ENCODE measurements at places on chromosomes 2 and 18. TPM values are rescaled to one million over a fixed set of nuclear protein-coding genes. Genes with fewer than 3 reads are reported as not detected.

DNA sequence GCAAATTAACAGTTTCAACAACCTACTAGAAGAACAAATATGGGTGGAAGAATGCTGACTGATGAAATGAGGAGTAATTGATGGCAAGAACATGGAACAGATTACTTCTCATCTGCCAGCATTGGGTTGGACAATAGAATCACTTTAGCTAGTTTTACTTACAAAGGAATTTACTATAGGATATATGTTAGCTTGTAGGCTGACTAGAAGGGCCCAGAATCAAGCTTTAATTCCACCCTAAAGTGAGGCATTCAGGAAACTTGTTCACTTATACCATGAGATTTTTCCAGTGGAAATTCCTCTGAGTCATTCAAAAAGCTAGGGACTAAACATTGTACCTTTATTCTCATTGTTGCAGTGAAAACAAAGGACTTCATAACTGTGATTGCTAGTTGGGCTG is 5.0 kb upstream of the ZSWIM2 start:
- no peaks in the 10 kb centered on the region for H3K27me3 ChIP-seq
- H3K4me3 ChIP-seq = no peak overlapping the region
- no peaks in the 10 kb centered on the region for H3K36me3 ChIP-seq
- DNase-seq = no peak
- H3K4me1 ChIP-seq = peaks cover 6% of the 10 kb centered on the region
- H3K27ac ChIP-seq = no peak overlapping the region

- H3K27me3 ChIP-seq = no peaks in the 10 kb centered on the region
- H3K4me1 ChIP-seq = no peaks in the 10 kb centered on the region
- no peak for DNase-seq
Observed at GRCh38 chr2:122843503-122843902, 1088.1 kb downstream of the TSN start.

DNA sequence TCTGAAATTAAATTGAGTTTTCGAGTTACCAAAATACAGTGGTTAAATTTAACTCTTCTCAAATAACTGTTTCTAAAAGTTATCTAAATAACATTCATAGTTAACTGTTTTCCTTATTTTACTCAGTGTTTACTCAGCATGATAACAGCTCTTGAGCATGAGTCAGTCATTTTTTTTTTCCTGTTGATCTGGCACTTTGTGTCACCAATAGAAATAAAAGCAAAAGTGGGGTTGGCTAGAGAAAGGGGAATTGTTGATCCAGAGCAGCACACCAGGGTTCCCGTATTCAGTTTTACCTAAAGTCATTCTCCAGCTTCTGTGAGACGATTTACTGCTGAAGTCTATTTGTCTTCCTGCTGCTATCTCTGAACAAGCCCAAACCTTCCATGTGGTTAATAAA is 851.6 kb downstream of the DCC start:
- H3K27me3 ChIP-seq = no peaks in the 10 kb centered on the region
- no peak for DNase-seq
- no peaks in the 10 kb centered on the region for H3K36me3 ChIP-seq
- no peak overlapping the region for H3K4me3 ChIP-seq
- H3K27ac ChIP-seq = no peak overlapping the region

- DNase-seq = no peak
- peaks cover 37% of the 10 kb centered on the region for H3K4me1 ChIP-seq
- no peaks in the 10 kb centered on the region for H3K36me3 ChIP-seq
- H3K27me3 ChIP-seq = peaks cover 96% of the 10 kb centered on the region
Observed at GRCh38 chr2:104856086-104856972, 2.4 kb downstream of the POU3F3 start.

- peak overlapping the region; percentile 36 for H3K4me3 ChIP-seq
- peaks cover 4% of the 10 kb centered on the region for H3K36me3 ChIP-seq
- H3K27ac ChIP-seq = no peak overlapping the region
- peaks cover 47% of the 10 kb centered on the region for H3K4me1 ChIP-seq
- peaks cover 50% of the 10 kb centered on the region for H3K27me3 ChIP-seq
Observed at GRCh38 chr2:15941481-15941850, 1.1 kb downstream of the MYCN start.

- no peaks in the 10 kb centered on the region for H3K36me3 ChIP-seq
- peaks cover 41% of the 10 kb centered on the region for H3K27me3 ChIP-seq
- DNase-seq = no peak
- H3K4me1 ChIP-seq = no peaks in the 10 kb centered on the region
- H3K4me3 ChIP-seq = peak overlapping the region; percentile 83
- peak overlapping the region; percentile 78 for H3K27ac ChIP-seq
Observed at GRCh38 chr2:118309946-118310680, 221.8 kb downstream of the INSIG2 start.

DNA sequence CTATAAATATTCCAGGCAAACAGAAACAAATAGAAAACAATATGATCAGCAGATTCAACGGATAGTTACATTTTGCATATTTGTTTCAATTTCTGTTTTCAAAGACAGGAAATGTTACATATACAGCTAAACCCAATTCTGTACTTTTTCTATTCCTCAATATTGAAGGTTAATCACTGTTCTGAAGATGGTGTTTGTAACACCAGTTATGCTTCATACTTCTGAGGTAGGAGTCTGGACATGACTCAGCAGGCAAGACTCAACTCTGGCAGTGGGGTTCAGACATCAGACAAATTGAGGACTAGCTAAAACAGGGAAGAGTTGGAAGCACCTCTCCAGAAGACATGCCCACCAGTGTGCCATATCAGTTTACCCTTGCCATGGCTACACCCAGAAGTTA is 16.6 kb downstream of the SERPINB13 start:
- no peak for DNase-seq
- no peak overlapping the region for H3K4me3 ChIP-seq
- H3K27me3 ChIP-seq = no peaks in the 10 kb centered on the region
- no peak overlapping the region for H3K27ac ChIP-seq
- H3K36me3 ChIP-seq = no peaks in the 10 kb centered on the region
- H3K4me1 ChIP-seq = no peaks in the 10 kb centered on the region

DNA sequence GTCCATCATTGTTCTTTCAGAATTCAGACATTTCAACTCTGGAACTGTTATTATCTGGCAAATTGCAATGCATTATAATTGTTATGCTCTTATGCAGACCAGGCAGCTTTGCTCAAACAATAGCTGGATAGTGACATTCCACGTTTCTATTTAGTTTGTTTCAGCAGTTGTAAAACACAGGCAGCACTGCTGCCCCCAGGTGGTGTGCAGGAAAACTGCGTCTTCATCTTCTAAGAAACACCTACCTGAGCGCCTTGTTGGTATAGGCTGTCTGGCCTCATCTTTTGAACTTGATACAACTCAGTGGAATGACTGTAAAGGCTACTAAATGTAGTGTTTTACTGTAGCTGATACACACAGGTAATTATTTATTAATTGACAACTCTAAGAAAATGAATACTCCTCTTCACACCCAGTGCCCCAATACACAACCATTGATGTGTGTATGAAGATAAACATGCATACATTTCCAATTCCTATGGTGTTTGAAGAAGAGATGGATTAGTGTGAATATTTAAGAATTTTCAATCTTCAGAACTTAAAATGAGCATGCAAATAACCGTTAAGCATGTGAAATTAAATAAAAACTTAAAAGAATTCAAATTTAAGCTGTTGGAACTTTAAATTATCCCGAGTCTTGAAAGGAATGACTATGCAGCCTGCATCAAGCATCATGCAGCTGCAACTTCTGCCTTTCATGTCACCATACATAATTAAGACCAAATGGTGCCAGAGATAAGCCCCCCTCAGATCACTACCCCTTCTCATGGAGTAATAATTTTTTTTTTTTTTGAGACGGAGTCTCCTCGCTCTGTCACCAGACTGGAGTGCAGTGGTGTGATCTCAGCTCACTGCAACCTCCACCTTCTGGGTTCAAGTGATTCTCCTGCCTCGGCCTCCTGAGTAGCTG is 85.6 kb downstream of the CD8B2 start:
- no peak overlapping the region for H3K4me3 ChIP-seq
- peaks cover 4% of the 10 kb centered on the region for H3K27me3 ChIP-seq
- H3K27ac ChIP-seq = no peak overlapping the region
- peak; percentile 26 for DNase-seq
- H3K36me3 ChIP-seq = no peaks in the 10 kb centered on the region
- H3K4me1 ChIP-seq = no peaks in the 10 kb centered on the region

DNA sequence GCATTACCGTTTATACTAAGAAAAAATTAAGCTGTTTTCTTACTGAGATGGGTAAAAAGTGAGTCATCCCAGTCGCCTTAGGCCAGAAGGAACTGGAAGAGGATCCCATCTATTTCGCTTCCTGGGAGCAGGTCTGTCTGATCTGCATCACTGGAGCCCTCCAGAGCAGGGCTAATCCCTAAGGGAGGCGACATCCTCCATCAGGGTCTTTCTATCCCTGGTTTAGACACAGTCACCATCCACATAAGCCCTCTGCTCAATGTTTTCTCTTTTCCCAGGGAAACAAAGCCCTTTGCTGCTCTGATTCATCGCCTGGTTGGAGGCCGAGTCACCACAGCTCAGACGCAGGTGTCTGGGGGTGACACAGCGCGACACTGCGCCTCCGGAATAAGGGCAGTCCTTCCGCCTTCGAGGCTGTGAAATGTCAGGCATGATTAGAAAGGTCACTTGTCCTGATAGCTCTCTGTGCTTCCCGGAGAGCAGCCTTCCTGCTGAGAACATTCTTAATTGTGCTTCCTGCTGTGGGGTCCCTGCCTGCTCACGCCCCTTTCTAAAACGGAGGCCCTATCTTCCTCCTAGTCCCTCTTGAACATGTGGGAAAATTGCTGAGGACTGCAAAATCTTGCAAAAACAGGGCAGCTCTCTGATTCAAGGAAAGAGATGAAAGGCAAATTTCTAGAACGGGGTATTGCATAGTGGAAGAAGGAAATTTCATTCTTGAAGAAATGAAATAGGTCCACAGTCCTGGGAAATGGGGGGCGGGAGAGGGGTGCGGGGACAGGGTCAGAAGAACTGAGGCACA is 56.3 kb downstream of the MARCHF4 start:
- no peaks in the 10 kb centered on the region for H3K36me3 ChIP-seq
- no peak overlapping the region for H3K4me3 ChIP-seq
- no peaks in the 10 kb centered on the region for H3K27me3 ChIP-seq
- no peak overlapping the region for H3K27ac ChIP-seq
- no peak for DNase-seq

DNA sequence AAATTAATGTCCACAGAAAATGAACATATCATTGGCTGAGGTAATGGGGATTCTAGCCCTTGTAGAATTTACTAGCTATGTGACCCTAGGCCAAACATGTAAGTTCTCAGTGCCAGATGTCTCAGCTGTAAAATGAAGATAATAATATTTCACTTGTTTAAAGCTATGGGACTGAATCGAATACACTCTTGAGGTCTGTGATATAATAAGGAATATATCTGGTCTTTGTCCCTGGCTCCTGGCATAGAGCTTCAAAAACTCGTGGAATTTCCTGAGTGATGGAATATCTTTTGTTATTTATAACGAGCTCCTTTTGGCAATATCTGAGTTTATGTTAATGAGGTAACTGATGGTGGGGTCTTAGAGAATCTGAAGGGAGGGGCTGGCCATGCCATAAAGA is 201.4 kb upstream of the CYP26B1 start:
- H3K4me1 ChIP-seq = no peaks in the 10 kb centered on the region
- no peaks in the 10 kb centered on the region for H3K36me3 ChIP-seq
- no peak overlapping the region for H3K4me3 ChIP-seq
- H3K27ac ChIP-seq = no peak overlapping the region
- DNase-seq = no peak
- H3K27me3 ChIP-seq = no peaks in the 10 kb centered on the region

DNA sequence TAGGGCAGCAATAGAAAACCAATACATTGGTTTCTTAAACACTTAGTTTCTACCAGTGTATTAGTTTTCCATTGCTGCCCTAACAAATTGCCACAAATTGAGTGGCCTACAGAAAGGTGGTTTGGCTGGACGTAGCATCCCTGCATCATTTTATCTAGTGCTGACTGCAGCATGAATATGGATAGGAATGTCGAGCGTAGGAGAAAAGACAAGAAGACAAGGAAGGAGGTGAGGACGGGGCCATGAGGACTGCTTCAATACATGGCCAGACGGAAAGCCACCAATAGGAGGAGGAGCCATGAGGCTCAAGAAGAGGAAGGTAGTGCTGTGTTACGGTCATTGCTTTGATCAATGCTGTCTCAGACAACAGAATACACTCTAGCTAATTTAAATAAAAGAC is 154.5 kb upstream of the NDUFV2 start:
- H3K36me3 ChIP-seq = no peaks in the 10 kb centered on the region
- H3K4me3 ChIP-seq = no peak overlapping the region
- H3K27ac ChIP-seq = no peak overlapping the region
- H3K4me1 ChIP-seq = peaks cover 4% of the 10 kb centered on the region

GRCh38 chr2:146438246-146438645 is 1406.6 kb upstream of the ACVR2A start:
- DNase-seq = no peak
- H3K27me3 ChIP-seq = no peaks in the 10 kb centered on the region

DNA sequence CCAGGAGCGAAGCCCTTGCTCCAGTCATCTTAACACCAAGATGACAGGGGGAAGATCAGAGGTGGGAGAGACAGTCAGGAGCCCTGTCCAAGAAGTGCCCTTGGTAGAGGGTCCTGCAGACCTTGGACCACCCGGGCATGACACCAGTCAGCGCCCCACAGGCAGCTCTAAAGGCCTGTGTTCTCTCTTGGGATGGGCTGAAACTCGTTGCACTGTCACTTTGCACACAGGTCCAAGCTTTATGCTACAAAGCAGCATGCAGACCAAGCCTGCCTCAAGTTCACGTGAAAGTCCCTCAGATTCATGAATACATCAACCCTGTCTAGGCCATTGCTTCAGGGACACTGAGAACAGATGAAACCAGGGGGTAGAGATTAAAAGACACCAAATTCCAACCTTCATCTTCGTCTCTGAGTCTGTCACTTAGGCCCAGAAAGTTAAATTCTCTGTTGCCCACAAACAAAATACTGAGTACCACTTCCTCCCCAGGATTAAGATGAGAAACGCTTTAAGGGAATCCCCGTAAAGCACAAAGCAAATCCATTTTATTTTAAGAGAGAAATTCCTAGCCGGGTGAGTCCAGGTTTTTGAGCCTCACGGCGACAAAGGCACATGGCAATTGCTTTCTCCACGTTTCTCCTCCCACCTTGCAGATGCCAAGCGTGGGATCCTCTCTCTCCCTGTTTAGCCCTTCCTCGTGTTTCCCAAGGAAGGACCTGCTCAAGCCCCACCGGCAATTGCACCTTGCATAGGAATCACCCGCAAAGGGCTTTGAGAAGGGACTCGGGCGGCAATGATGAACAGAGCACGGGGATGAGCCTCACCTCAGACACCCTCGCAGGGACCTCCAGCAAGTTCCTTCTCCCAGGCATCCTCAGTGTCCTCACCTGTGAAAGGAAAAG is 75.0 kb upstream of the ID2 start:
- no peak for DNase-seq
- H3K27me3 ChIP-seq = no peaks in the 10 kb centered on the region
- H3K4me1 ChIP-seq = peaks cover 30% of the 10 kb centered on the region
- no peak overlapping the region for H3K4me3 ChIP-seq

- H3K4me3 ChIP-seq = no peak overlapping the region
- H3K36me3 ChIP-seq = no peaks in the 10 kb centered on the region
- peak; percentile 21 for DNase-seq
- no peaks in the 10 kb centered on the region for H3K4me1 ChIP-seq
- no peak overlapping the region for H3K27ac ChIP-seq
Observed at GRCh38 chr2:224357098-224357901, 44.6 kb downstream of the FAM124B start.

Gene NXPH2
- 1.3 TPM for total RNA-seq

Gene SERPINB3
- 2.6 TPM for total RNA-seq

Gene KLHL41
- 5.2 TPM for total RNA-seq

Gene SLC20A1
- 27.2 TPM for total RNA-seq

Gene RESP18
- not detected for total RNA-seq

Gene SERPINB10
- 1.7 TPM for total RNA-seq

Gene B3GNT2
- total RNA-seq = 43.1 TPM

Gene CD207
- 0.99 TPM for total RNA-seq

Gene NFATC1
- total RNA-seq = 5.4 TPM

Gene LYG2
- total RNA-seq = not detected

Measured in thymus (tissue), 14 donors.